ENCODE measurements at places on chromosomes 11 and 22. TPM values are rescaled to one million over a fixed set of nuclear protein-coding genes. Genes with fewer than 3 reads are reported as not detected.

The TPBGL gene
- total RNA-seq, result 0.83 TPM

The RAC2 gene
- total RNA-seq, result 4.3 TPM

The EFCAB6 gene
- total RNA-seq, result 2.9 TPM

The IFT27 gene
- 30.7 TPM for total RNA-seq

The ANO9 gene
- 0.97 TPM for total RNA-seq

The SCN4B gene
- total RNA-seq, result 8.4 TPM

The SYCE3 gene
- total RNA-seq, result 3.9 TPM

The C11orf71 gene
- total RNA-seq, result 16.9 TPM

The AHNAK gene
- total RNA-seq, result 121 TPM

The SCGB1D2 gene
- total RNA-seq, result 3.4 TPM

The MUC5AC gene
- total RNA-seq, result under 0.01 TPM

The RCOR2 gene
- not detected for total RNA-seq

The TMEM135 gene
- total RNA-seq, result 42.7 TPM

DNA sequence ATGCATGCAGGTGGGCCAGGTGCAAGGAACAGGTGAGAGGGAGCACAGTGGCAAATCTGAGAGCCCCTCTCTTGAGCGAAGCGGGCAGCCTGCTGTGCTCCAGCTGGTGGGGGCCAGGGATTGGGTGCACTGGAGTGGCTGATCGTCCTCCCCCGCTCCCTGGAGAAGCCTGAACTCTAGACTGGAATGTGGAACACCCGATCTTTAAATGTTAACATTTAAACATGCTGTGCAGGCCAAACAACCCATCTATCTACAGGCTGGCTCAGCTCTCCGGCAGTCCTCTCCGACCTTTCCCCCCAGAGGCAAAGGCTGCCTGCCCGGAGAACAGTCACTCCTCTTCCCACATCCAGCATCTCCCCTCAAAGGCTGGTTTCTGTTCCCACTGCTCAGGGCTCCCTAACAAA is 5.1 kb downstream of the MRGPRF start:
- DNase-seq, result no peak
- no peak overlapping the region for H3K27ac ChIP-seq
- H3K27me3 ChIP-seq, result peaks cover 16% of the 10 kb centered on the region
- H3K4me3 ChIP-seq, result no peak overlapping the region
- no peaks in the 10 kb centered on the region for H3K4me1 ChIP-seq

- no peaks in the 10 kb centered on the region for H3K27me3 ChIP-seq
- DNase-seq, result no peak
- no peak overlapping the region for H3K4me3 ChIP-seq
- H3K27ac ChIP-seq, result no peak overlapping the region
These were observed 391.3 kb downstream of the JRKL start for GRCh38 chr11:96781082-96781481.

DNA sequence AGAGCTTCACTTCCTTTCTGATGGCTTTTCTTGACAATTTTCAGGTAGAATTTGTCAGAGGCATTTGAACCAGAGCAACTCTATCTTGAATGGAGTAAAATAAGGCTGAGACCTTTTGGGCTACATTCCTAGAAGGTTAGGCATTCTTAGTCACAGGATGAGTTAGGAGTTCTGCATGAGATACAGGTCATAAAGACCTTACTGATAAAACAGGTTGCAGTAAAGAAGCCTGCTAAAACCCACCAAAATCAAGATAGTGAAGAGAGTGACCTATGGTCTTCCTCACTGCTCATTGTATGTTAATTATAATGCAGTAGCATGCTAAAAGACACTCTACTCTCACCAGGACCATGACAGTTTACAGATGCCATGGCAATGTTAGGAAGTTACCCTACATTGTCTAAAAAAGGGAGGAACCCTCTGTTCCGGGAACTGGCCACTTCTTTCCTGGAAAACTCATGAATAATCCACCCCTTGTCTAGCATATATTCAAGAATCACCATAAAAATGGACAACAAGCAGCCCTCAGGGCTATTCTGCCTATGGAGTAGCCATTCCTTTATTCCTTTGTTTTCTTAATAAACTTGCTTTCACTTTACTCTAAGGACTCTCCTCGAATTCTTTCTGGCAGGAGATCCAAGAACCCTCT is 1519.7 kb upstream of the TENM4 start:
- H3K27me3 ChIP-seq, result no peaks in the 10 kb centered on the region
- no peak for DNase-seq
- no peaks in the 10 kb centered on the region for H3K36me3 ChIP-seq
- H3K27ac ChIP-seq, result no peak overlapping the region

DNA sequence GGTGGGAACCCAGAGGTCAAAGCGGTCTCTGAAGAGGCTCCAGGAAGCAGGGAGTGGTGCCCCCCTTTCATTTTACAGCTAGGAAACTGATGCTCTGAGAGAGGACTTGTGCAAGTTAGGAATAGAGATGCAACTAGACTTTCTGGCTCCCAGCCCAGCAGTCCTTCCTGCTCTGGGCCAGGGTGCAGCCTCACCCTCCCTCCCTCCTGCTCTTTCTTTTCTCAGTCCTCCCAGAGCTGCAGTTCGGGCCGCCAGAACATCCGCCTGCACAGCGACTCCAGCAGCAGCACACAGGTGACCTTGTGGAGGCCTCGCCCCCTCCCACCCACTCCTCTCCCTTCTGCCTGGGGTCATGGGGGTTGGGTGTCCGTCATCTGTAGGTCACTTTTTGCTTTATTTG is 51.5 kb downstream of the LHFPL7 start:
- DNase-seq, result peak; percentile 81
- no peaks in the 10 kb centered on the region for H3K27me3 ChIP-seq
- no peak overlapping the region for H3K4me3 ChIP-seq
- peaks cover 13% of the 10 kb centered on the region for H3K4me1 ChIP-seq
- H3K36me3 ChIP-seq, result no peaks in the 10 kb centered on the region

DNA sequence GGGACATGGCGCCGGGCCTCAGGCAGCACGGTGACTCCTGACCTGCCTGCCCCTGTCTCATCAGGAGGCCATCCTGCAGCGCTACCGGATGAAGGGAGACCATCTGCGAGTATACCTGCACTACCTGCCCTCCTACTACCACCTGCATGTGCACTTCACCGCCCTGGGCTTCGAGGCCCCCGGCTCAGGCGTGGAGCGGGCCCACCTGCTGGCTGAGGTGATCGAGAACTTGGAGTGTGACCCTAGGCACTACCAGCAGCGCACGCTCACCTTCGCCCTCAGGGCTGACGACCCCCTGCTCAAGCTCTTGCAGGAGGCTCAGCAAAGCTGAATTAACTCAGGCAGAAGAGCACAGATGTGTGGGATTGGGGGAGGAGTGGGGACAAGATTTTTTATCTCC is 10.2 kb upstream of the ST3GAL4 start:
- peak overlapping the region; percentile 98 for H3K27ac ChIP-seq
- H3K27me3 ChIP-seq, result no peaks in the 10 kb centered on the region
- peaks cover 18% of the 10 kb centered on the region for H3K36me3 ChIP-seq
- no peak overlapping the region for H3K4me3 ChIP-seq
- H3K4me1 ChIP-seq, result peaks cover 65% of the 10 kb centered on the region

DNA sequence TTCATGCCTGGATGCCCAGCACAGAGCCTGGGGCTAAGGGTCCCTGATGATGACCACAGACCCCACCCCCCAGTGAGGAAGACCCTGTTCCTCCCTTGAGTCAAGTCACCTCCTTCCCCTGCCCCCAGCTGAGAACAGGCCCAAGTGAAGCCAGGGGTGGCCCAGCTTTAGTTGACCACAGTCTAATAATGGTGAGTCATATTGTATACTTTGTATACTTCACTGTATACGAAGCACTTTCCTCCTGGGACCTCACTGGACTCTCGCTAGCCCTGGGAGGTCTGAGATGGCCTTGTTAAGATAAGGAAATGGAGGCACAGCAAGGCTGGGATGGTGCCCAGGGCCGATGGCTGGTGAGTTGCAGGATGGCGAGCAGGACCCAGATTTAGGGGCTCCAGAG is 3.7 kb upstream of the FLRT1 start:
- no peak overlapping the region for H3K4me3 ChIP-seq
- no peak for DNase-seq
- peaks cover 10% of the 10 kb centered on the region for H3K4me1 ChIP-seq
- no peak overlapping the region for H3K27ac ChIP-seq

DNA sequence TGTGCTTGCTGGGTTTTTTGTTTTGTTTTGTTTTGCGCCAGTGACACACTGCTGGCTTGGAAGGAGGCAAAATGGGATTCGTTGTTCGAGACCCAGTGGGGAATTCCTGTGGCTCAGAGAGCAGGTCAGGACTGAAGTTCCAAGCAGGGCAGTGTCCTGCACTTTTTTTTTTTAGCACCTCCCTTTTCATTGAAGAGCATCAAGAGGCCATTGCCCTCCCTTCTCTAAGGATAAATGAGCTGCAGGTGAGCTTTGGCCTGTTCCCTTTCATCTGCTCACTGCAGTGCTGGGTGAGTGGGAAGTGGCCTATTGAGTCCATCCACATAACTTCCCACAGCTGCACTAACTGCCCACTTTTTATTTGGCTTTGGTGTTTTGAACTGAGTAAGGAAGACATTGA is 87.8 kb downstream of the ARHGAP42 start:
- no peak overlapping the region for H3K4me3 ChIP-seq
- H3K27me3 ChIP-seq, result no peaks in the 10 kb centered on the region
- H3K36me3 ChIP-seq, result no peaks in the 10 kb centered on the region
- no peak overlapping the region for H3K27ac ChIP-seq
- DNase-seq, result no peak
- H3K4me1 ChIP-seq, result no peaks in the 10 kb centered on the region

DNA sequence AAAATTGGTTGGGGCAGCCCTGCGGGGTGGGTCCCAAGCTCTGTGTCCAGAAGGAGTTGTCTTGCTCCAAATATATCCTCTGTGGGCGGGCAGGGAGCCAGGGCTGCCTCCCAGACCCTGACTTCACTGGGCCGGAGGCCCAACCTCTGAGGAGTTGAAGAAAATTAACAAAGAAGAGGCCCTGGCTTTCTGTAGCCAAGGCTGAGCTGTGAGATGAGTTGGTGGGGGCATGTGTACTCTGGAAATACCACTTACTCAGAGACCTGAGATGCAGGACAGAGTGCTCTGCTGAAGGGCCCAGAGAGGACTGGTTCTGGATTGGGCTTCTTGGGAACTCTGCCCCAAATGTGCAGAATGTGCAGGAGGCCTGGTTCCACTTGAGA is 96.3 kb downstream of the SWAP70 start:
- no peak overlapping the region for H3K27ac ChIP-seq
- H3K27me3 ChIP-seq, result no peaks in the 10 kb centered on the region
- no peaks in the 10 kb centered on the region for H3K36me3 ChIP-seq
- no peak overlapping the region for H3K4me3 ChIP-seq
- H3K4me1 ChIP-seq, result peaks cover 26% of the 10 kb centered on the region

DNA sequence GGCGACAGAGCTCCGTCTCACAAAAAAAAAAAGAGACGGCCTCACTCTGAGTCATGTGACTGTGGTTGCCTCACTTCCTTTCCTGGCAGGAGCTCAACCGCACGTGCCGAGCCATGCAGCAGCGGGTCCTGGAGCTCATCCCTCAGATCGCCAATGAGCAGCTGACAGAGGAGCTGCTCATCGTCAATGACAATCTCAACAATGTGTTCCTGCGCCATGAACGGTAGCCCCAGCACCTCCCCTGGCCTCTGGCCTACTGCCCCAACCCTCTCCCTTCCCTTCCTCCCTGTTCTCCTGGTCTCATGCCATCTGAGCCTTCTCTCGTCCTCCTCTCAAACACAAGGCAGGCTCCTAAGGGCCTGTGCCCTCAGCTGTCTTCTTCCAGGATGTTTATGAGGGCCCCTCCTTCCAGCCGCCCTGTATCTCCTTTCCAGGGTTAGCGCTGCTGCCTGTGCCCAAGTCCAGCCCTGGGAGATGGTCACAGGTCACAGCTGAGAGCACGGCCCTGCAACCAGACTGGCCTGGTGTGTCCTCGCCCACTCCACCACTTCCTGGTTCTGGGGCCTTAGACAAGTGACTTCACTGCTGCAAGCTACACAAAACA is 30.7 kb downstream of the TOM1 start:
- H3K4me3 ChIP-seq, result no peak overlapping the region
- peak overlapping the region; percentile 85 for H3K27ac ChIP-seq
- peaks cover 20% of the 10 kb centered on the region for H3K4me1 ChIP-seq
- no peaks in the 10 kb centered on the region for H3K27me3 ChIP-seq
- DNase-seq, result peak; percentile 96
- H3K36me3 ChIP-seq, result no peaks in the 10 kb centered on the region

- H3K4me3 ChIP-seq, result no peak overlapping the region
- H3K36me3 ChIP-seq, result no peaks in the 10 kb centered on the region
- no peaks in the 10 kb centered on the region for H3K4me1 ChIP-seq
- no peak for DNase-seq
- H3K27me3 ChIP-seq, result no peaks in the 10 kb centered on the region
These were observed 20.0 kb downstream of the CAVIN3 start for GRCh38 chr11:6300325-6300724.

DNA sequence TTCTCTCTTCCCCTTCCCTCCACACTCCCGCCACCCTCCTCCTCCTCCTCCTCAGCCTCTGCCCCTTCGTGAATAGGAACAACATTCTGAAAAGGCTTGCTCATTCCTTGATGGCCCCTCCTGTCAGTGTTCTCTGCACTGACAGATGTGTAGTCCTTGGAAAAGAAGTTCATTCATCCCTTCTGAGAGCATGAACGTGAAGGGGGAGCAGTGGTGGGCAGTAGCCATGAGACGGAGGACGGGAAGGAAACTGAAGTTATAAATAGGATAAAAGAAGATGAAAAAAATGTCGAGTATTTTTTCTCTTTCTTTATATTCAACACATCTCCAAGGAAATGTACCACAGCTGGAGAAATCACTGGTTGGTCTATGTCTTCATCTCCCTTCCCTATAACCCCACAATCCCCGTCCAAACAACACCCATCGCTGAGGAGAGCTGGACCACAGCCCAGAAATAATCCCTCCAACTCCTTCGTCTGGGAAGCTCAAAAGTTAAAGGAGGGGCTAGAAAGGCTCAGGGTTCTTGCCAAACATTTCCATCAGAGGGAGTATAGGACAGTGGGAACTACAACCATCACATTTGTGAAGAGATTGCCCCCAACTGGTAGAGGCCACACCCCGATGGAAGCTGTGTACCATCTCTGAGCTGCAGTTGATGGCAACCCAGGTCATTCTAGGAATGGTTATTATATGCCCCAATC is 33.5 kb downstream of the ETS1 start:
- H3K4me1 ChIP-seq, result peaks cover 4% of the 10 kb centered on the region
- DNase-seq, result no peak
- H3K36me3 ChIP-seq, result no peaks in the 10 kb centered on the region
- H3K4me3 ChIP-seq, result no peak overlapping the region
- H3K27me3 ChIP-seq, result no peaks in the 10 kb centered on the region
- H3K27ac ChIP-seq, result no peak overlapping the region

GRCh38 chr11:109088086-109088485 is 333.9 kb upstream of the C11orf87 start:
- H3K4me1 ChIP-seq, result no peaks in the 10 kb centered on the region
- H3K36me3 ChIP-seq, result no peaks in the 10 kb centered on the region
- H3K27me3 ChIP-seq, result no peaks in the 10 kb centered on the region
- no peak overlapping the region for H3K27ac ChIP-seq
- DNase-seq, result no peak
- H3K4me3 ChIP-seq, result no peak overlapping the region

GRCh38 chr11:77402218-77402556 is 71.7 kb downstream of the PAK1 start:
- no peak overlapping the region for H3K27ac ChIP-seq
- H3K36me3 ChIP-seq, result no peaks in the 10 kb centered on the region
- no peak overlapping the region for H3K4me3 ChIP-seq
- no peak for DNase-seq

- H3K4me3 ChIP-seq, result no peak overlapping the region
- no peak overlapping the region for H3K27ac ChIP-seq
- DNase-seq, result peak; percentile 90
- H3K4me1 ChIP-seq, result peaks cover 6% of the 10 kb centered on the region
- H3K27me3 ChIP-seq, result peaks cover 40% of the 10 kb centered on the region
These were observed 2.9 kb upstream of the ADAMTS8 start for GRCh38 chr11:130431331-130431773.

Measured in adrenal gland (tissue), 19 donors.